ENCODE measurements at places on chromosomes 7 and 10.

- no peak for DNase-seq
Observed at GRCh38 chr7:25671111-25671510, 442.8 kb upstream of the NPVF start.

DNA sequence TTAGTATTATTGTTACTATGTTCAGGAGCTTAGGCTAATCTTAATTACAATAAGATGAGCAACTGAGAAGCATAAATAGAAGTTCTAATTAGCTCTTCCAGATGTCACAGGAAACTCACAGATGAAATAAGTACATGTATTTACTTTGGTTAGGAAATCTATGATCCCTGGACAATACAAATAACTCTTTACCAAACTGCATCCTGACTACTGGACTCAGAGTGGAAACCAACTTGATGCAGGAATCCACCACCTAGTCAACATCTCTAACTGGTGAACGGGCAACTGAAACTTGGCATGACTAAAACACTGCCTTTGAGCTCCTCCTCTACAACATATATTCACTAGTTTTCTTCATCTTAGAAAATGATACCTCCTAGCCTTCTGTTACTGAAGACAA lies 193.2 kb downstream of the AGMO start:
- no peak for DNase-seq

DNA sequence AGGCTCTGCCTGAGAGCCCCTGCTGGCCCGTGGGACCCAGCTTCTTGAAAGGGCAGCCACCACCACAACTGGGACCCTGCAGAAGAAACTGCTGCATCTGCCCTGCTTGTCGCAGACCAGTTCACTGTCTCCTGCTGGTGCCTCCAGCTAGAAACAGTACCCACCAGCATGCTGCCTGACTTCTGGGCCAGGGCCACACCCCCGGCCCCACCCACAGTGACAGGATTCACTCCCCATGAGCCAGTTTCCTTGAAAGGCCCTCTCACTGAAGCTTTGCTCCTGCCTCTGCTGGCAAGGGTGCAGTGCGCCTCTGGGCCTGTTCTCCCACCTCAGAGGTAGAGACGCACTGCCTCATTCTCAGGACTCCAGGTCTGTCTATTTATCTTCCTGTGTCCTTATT lies 32.4 kb downstream of the ANXA11 start:
- no peak for DNase-seq

DNA sequence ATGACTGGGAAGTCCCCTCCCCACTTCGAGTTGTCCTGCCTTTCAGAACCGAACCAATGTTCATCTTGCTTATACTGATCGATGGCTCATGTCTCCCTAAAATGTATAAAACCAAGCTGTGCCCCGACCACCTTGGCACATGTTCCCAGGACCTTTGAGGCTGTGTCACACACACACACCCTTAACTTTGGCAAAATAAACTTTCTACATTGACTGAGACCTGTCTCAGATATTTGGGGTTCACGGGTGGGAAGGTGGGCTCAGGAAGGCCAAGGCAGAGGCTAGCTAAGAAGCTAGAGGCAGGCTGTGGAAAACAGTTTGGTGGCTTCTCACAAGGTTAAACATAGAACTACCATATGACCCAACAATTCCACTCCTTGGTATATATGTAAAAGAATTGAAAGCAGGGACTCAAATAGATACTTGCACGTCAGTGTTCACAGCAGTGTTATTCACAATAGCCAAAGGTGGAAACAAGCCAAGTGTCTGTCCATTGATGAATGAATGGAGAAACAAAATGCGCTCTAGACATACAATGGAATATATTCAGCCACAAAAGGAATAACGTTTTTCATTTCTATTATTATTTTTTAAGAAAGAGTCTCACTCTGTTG lies 15.4 kb downstream of the PRF1 start:
- DNase-seq = no peak

DNA sequence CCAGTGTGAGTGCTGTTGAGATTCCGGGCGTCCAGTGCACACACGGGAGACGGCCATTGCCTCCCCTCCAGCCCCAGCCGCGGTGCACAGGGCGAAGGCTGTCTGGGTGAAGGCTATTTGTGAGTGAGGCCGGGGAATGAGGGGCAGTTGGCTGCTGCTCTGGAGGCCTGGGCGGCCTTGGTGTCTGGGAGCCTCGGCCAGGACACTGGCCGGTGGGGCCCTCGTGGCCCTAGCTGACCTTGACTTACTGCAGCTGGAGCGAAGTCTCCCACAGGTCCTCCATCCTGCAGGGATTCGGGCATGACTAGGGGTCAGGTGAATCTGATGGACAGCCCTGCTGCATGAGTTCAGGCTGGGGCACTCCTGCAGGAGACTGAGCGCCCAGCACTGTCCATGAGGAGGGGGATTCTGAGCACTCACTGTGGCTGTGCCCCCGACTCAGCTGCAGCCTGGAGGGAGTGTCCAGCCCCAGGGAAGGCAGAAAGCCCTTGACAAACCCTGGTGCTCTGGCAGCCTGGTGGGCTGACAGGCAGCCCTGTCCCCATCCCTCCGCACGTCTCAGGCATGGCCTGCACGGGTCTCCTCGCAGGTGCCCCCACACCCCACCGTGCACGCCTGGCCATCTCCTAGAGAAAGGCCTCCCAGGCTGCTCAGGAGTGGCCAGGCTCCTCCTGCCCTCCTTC lies 52.7 kb upstream of the FAM20C start:
- no peak for DNase-seq

GRCh38 chr7:150957133-150958020 lies 20.7 kb downstream of the KCNH2 start:
- no peak for DNase-seq

GRCh38 chr7:154874409-154875113 lies 128.4 kb downstream of the PAXIP1 start:
- DNase-seq = no peak

DNA sequence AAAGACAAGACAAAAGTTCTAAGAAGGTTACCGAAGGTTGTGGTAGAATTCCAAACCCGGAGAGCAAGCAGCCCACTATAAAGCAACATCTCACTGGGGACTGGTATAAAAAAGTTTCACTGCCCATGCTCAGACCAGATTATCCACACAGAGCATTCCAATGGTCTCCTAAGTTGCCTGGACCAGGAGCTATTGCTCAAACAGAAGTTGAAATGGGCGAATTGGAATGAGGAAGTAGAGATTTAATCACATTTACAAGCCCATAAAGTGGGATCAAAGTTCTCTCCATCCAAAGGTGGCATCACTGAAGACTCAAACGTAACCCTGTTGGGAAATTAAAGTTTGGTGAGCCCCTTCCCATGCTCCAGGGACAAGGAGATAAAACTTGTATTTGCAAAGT lies 19.8 kb downstream of the OR2F1 start:
- peak; percentile 35 for DNase-seq

- DNase-seq = no peak
Observed at GRCh38 chr10:12180221-12180974, 15.3 kb downstream of the NUDT5 start.

DNA sequence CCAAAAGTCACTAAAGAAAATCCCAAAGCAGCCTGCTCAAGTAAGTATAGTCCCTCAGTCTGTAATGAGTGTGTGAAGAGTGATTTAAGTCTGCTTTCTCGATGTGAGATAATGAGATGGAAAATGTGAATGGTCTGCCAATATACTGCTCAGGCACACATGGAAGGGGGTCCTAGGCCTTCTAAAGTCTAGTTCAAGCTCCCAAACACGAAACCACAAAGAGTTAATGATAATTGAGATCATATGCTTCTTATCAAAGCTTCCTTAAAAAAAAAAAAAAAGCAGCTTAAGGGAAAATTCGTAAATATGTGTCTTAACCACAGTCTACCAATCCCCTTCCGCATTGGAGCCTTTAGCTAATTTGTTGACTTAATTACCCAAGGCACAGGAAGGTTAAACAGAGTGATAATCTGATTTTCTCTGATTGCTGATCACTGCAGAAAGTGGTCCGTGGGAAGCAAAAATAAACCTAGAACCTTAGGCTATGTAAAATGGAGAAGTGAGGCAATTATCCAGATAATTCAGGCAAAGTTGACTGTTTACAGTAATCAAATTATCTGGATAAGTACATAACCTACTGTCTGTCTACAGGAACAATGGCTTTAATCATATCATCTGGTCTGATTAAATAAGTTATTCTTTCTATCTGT lies 172.9 kb downstream of the MBL2 start:
- no peak for DNase-seq
